ENCODE measurements at places on chromosomes 12 and 14.

DNA sequence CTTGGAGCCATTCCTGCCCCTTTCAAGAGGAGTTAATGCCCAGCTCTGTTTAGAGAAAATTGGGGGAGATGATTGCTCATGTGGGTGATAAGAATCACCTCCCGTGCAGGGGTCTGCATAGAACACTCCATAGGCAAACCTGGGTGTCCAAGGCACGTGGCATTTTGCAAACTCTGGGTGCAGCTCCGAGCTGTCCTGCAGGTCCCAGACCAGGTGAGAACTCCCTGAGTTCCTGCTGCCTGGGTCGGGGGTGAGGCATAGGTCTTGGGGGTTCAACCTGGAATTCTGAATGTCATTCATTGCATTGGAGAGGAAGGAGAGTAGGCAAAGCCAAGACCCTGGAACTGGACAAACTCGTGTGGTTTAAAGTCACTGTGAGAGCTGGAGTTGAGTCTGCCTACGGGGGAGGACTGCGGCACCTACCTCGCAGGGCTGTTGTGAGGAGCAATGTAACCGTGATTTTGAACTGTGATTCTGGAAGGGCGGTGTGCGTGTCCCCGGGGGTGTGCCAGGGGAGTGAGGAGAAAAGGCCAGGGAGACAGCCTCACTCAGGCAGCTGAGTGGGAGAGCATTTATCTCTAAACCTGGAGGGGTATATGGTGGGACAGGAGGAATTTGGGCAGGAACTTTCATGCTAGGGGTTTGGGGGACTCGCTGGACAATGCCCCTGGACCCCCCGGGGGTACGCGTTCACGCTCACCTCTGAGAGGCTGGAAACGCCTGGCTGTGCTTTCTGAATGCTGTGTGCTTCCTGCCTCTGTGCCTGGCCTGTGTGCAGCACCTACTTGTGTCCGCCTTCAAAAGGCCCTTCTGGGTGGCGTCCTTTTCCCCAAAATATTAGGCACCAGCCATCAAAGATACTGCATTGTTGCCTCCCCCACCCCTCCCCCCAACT lies 30.4 kb downstream of the MEG3 start:
- no peak for DNase-seq

GRCh38 chr12:124002021-124002644 lies 29.1 kb downstream of the ZNF664 start:
- no peak for DNase-seq

DNA sequence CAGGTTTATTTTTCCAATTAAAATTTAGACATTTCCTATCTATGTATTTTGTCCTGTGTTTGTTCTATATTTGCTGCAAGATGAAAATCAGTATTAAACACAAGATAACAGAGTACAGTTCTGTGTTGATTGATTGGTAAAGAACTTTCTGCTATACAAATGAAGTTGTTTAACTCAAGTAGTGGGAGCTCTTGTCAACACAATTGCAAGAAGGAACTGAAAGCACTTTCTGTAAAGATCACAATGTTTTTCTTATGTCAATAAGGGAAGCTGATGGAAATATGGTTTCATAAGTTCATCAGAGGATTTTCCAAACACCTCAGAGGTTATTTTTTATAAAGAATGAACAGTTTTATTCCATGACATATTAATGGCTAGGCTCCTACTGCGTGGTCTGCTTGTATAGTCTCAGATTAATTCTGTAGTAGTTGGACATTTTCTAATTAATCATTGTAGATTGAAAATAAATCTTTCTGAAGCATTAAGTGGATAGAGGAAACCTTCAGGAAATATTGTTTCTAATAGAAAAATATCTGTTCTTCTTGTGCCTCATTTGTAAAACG lies 379.5 kb downstream of the LRFN5 start:
- no peak for DNase-seq

DNA sequence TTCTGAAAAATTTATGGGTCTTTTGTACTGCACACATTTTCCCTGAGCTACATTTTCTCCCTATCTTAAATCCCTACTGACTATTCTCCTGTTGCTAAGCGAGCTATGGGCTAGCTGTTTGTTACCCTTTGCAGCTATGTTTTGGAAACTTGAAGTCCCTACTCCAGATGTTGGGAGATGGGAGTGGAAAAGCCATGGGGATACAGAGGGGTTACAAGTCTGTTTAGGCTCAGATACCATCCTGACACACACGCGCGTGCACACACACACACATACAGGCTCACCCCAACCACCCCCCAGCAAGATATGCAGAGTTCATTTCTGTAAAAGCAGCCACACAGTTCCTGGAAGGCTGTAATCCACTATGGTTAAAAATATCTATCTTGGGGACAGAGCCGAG lies 15.8 kb downstream of the ATP5MC2 start:
- DNase-seq: no peak

DNA sequence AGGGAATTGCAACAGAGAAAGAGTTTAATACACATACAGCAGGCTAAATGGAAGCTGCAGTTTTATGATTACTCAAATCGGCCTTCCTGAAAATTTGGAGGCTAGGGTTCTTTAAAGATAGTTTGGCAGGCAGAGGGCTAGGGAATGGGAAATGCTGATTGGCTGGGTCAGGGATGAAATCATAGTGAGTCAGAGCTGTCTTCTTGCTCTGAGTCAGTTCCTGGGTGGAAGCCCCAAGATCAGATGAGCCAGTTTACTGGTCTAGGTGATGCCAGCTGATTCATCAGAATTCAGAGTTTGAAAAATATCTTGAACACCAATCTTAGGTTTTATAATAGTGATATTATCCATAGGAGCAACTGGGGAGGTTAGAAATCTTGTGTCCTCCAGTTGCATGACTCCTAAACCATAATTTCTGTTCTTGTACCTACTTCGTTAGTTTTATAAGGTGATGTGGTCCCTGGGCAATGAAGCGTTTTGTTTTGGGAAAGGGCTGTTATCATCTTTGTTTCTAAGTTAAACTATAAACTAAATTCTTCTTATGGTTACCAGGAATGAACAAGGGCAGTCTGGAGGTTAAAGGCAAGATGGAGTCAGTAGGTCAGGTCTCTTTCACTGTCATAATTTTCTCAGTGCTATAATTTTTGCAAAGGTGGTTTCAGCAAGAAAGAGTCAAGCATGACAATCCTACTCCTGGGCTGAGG lies 257.8 kb upstream of the CCDC196 start:
- no peak for DNase-seq

DNA sequence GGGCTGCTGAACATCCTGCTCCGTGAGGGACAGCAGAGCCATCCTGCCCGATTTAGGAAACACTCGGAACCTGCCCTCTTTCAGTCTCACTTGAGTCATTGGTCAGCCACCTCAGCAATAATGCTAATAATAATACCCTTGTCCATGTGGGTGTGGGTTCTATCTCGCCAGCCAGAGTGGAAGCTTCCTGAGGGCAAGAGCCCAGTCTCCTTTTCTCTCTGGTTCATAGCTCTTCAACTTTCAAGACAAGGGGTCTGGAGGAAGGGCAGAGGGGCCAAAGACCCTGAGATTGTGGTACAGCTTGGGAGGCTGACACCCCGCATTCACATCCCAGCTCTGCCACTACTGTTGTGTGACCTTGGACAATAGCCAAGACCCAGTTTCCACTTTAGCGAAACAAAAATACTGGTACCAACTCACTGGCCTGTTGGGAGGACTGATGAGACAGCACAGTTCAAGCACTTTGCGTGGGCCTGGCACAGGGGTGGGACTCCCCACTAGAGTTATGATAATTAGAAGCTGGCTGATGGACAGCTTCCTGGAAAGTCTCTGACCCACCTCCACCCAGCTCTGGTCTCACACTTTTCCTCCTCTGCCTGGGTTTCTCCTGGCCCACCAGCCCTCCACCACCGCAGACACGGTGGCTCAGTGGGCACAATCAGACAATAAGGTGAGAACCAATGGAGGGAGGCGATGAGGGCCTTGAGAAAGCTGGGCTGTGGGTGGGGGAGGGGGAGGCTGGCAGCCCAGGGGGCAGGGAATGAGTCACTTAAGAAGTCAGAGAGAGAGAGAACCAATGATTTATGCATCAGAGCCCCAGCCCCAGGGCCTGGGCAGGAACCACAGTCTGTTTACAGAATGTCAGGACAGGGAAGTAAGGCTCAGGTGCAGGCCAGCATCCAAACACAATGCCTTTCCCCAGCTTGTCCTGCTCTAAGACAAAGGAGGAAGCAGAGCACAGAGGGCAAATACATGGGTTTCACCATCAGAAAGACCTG lies 9.6 kb downstream of the FAIM2 start:
- DNase-seq: peak; percentile 18

DNA sequence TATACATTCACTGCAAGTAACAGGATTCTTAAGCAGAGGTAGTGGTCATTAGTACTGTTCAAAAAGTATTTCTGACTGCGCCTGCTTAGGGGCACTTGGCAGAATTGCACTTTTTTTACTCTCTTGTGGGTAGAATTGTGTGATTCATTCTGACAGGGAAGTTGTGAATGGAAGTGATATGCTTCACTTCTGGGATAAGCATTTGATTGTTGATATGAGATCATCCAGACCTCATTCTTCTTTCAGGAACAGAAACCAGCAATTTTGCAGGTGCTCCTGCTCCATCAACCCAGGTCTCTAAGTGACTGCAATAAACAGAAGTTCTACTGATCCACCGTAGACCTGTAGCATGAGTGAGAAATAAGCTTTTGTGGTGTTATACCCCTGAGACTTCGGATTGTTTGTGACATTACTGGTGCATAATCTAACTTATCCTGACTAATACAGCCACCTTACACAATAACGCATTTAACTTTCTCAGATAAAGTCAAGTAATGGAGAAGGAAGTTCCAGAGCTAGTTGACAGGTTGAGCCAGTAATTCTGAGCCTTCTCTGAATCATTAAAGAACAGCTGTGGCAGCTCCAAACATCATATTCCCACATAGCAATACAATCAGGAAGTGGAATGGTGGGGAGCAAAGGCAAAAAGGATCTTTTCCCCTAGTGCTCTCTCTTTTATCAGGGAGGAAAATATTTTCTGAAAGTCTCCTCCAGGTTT lies 387.9 kb downstream of the SYT1 start:
- no peak for DNase-seq

GRCh38 chr12:123608182-123608581 lies 6.3 kb downstream of the DDX55 start:
- no peak for DNase-seq

DNA sequence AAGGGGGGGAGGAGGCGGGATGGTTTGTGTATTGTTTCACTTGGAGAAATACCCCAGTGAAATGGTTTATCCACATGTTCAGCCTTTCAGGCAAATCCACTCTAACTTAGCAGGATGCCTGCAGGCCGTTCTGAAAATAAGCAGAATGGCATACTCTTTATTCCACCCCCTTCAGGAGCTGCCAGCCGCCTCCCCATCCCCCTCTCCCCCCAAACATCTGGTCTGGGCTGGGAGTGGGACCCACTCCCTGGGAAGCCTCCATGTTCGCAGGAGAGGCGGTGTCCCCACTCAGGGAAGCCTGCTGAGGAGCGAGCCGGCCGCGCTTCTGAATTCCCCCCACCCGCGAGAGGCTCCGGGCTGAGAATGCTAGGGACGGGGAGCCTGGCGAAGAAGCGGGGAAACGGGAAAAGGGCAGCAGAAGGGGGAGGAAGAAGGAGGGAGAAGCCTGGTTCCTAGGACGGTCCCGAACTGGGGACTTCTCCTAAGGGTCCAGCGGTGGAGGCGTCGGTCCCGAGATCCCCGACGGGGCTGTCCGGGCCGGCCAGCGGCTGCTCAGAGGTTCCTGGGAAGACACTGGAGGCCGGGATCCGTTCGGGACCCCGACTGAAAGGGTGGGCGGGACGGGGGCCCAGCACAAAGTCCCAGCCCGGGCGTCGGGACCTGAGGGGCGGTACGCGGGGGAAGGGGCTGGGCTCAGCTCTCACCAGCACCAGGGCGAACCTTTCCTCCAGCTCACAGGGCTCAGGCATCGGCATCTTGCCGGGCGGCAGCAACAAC lies 666 bp downstream of the FMNL3 start:
- DNase-seq: no peak

DNA sequence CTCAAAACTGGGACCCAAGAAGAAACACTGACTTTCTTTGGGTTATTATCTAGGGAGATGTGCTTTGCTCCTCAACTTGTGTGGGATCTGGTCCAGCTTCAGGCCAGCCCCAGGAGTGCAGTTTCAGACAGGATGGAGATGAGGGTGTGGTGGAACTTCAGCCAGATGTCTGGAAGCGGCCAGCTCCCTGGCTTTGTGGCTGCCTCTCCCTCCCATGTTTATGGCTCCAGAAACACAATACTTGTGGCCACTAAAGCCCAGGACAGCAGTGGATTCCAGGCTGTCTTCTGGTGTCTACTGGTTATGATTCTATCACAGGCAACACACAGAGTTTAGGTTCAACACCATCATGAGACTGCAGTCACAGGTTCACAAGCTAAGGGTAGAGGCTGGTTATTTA lies 44.2 kb upstream of the EMP1 start:
- DNase-seq: no peak

DNA sequence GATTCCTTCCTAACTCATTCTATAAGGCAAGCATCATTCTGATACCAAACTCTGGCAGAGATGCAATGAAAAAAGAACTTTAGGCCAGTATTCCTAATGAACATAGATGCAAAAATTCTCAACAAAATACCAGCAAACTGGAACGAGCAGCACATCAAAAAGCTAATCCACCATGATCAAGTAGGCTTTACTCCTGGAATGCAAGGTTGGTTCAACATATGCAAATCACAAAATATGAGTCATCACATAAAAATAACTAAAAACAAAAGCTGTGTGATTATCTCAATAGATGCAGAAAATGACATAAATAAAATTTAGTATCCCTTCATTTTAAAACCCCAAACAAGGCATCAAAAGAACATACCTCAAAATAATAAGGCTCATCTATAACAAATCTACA lies 98.9 kb downstream of the ACSS3 start:
- DNase-seq: no peak

- no peak for DNase-seq
Measured at GRCh38 chr12:39502726-39503125, 59.8 kb upstream of the KIF21A start.

- DNase-seq: no peak
Measured at GRCh38 chr12:7450667-7451066, 6.7 kb upstream of the CD163L1 start.

GRCh38 chr12:9214534-9214933 lies 6.3 kb upstream of the PZP start:
- no peak for DNase-seq

- DNase-seq: peak; percentile 71
Measured at GRCh38 chr12:123085730-123086487, 65.0 kb downstream of the PITPNM2 start.

DNA sequence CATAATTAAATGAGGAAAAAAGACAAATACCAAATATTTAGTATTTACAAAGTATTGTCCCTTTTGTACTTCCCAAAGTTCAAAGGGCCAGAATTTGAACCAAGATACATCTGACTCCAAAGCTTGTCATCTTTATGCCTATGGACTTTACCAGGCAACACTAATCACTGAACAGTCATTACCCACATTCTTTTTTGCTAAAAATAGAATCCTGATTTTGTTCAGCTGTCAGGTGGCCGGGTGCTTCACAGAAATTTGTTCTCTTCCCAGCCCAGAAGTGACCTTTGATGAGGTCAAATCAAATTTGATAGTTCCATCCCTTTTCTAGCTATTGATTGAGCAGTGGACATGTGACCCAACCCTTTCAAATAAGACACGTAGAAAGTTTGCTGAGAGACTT lies 121.6 kb downstream of the LLPH start:
- DNase-seq: no peak
